ENCODE measurements at places on chromosomes 7 and 10.

DNA sequence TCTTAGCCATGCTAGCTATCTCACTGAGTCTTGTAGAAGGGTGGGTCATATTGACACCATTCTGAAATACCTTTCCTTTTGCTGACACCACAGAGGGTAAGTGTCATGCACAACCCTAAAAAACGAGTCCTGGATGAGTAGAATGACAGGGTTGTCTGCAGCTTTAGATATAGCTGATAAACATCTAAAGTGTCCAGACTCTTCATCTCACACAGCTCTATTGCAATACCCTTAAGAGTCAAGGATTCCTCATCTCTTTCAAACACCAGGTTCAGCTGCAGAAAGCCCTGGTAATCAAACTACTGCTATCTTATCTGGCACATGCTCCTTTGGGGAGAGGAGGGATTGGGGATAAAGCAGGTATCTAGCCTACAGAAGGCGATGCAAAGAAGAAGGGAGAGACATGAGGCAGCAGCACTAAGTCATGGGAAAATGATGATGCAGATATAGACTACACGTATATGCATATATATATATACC lies 127.0 kb downstream of the ANK3 start:
- DNase-seq: no peak

DNA sequence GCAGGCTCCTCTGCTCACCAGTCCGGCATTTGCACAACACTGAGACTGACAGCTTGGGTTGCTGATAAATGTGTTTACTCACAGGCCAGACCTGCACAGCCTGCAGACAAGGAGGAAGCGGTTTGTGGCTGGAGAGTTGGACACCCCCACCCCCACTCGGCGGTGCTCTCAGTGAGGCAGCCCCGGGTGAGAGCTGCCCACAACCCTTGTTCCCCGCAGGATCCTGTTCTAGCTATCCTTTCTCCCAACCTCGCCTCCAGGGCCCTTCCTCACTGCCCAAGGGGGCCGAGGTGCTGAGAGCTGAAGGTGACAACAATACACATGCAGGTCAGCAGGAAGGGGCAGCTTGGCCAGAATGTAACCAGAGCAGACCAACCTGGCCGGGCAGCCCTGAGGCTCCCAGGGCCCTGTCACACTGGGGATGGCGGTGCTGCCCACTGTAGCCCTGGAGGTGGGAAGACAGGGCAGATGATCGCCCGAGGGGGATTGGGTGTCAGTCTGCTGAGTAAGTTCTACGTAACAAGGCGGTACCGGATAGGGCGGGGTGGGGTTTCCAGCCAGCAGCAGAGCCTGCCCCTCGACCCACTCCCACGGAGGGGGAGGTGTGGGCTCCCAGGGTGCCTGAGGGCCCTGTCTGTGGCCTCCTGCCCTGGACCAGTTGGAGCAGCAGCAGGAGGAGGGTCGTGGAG lies 2.1 kb upstream of the ADAM8 start:
- no peak for DNase-seq

GRCh38 chr10:58870070-58870469 lies 306.4 kb upstream of the PHYHIPL start:
- no peak for DNase-seq

GRCh38 chr7:42993038-42993437 lies 60.9 kb downstream of the MRPL32 start:
- no peak for DNase-seq

- DNase-seq: peak; percentile 27
These were observed 4.1 kb downstream of the ERCC6 start for GRCh38 chr10:49534670-49535381.

DNA sequence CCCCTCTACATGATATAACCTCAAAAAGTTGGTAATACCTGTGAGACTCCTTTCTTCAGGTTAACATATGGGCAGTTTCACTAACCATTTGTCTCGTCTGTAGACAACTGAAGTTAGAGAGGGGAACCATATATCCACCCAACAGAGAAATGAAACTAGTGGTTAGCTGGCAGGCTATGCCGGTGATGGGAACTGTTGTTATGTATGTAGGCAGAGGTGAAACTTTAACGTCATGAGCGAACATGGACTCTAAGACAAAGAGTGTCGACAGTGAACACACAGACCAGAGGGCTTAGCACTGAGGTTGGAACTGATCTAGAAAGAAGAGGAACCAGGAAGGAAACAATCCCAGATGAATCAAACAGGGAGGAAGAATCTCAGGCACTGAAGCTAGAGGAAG lies 112.4 kb downstream of the ELMO1 start:
- no peak for DNase-seq

DNA sequence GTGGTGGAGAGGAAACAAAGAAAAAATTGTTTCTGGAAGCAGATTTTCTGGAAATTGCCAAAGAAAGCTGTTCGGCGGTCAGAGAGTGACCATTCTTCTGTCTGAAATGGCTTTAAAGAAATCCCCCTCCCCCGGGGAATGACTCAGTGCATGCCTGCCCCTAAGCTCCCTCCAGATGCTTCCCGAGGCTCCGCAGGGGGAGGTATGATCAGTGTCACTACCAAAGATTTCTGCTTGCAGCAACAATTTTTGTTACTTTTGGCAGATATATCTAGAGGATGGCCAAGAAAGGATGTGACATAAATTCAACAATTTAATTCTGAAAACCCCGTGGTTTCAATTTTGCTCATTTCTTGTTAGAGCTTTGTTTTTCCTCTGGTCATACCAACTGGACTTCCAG lies 163.9 kb downstream of the JCAD start:
- DNase-seq: peak; percentile 34

DNA sequence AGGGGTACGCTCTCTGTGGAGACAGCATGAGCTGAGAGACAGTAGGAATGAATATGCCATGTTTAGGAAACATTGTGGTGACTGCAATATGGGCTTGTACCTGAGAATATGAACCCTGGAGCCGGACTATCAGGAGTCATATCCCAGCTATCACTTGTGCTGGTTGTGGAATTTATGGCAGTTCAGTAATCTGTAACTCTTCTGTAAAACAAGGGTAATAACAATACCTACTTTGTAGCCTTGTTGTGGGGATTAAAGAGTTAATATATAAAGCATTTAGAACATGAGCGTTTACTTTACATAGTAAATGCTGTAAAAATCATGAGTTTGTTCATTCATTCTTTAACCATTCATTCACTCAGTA lies 44.4 kb downstream of the EXOC6 start:
- no peak for DNase-seq

DNA sequence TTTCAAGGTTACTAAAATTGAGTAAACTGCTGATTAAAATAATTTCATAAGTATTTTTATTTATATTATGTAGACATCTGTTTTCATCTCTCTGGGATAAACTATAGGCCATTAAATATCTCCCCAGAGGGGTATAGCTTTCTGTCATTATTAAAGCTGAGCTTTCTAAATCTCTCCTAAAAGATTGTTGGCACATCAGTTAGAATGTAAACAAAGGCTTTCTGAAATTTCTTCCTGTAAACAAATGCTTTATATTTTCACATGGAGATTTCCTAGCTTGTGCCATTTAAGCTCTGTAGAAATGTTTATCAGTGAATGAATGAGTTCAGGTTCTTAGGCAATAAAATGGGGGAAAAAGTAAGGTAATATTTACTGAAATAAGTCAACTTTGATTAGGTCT lies 35.7 kb downstream of the PPP1R9A start:
- DNase-seq: no peak

DNA sequence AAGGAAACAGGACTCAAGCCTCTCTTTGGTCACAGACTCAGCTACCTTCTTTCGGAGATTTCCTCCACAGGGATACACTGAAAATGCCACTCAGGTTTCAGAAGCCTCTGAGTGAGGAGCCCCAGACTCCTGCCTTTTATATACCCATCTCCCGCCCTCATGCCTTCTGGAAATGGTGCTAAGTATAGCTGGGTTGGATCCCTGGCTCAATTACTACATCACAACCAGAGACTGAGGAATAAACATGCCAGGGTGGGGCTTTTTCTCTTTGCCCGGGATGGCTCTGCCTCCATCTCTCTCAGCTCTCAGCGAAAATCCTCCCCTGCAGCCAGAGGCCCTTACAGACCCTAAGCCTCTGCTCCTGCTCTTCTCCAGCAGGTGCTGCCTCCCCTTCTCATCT lies 299.5 kb downstream of the KCNMA1 start:
- DNase-seq: no peak

GRCh38 chr10:34612446-34612845 lies 202.7 kb downstream of the PARD3 start:
- DNase-seq: no peak

DNA sequence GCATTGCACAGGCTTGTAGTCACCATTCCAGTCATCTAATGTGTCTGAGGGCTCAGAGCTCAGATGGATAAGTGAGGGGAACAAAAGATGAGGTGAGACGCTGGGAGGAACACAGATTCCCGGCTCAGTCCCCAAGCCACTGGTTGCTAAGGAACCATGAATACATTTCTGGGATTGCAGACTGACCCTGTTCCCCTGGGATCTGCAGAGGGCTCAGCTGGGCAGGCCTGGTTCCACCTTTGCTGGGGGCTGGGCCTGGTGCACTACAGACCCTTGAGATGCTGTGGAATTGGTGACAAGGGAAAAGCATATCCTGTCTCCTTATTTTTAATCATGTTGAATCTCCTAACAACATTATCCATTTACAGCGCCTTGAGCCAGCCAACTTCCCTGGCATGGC lies 19.2 kb downstream of the ELFN1 start:
- no peak for DNase-seq

DNA sequence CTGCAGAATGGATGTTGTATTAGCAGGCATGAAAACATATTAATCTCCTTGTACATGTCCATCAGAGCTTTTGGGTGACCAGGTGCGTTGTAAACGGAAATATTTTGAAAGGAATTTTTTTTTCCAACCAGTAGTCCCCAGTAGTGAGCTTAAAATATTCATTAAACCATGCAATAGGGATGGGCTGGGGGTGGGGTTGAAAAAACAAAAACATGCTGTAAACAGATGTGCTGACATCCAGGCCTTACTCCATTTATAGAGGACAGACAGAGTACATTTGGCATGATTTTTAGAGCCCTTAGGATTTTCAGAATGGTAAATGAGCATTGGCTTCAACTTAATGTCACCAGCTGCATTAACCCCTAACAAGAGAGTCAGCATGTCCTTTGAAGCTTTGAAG lies 50.2 kb downstream of the PTPN12 start:
- DNase-seq: no peak

DNA sequence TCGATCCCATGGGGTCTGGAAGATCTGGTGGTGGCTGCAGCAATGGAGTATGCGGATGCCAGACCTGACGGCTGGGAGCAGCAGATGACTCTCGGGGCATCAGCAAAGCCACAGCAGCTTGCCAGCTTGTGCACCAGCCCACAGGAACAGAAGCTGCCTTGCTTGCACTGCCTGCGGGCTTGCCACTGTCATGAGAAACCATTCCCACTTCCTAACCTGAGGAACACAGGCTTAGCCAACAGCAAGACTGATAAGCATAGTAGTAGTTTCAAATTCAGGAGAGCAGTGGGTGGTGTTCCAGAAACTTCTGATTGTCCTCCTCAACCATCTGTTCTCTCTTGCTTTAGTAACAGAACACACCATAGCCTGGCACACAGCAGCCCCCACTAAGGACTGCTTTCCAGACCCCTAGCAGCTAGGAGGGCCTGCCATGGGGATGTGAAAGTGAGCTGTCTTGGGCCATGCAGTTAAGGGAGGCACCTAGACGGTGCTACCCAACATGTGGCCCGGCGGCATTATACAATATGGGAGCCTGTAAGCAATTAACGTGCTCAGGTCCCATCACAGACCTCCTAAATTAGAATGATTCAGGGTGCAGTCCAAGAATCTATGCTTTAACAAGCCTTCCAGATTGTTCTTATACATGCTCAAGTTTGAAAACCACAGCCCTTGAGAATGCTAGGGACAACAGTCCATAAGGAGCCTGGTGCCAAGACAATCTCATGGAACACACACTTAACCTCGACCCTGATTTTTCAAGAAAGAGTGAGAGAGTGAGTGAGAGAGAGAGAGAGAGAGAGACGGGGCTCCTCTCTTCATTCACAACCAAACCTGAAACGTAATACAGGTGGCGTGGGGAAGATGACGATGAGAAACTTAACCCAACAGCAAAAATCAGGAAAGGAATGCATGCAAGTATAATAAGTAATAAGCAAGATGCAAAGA lies 7.1 kb downstream of the ANXA11 start:
- no peak for DNase-seq

GRCh38 chr7:132004529-132004928 lies 448.1 kb upstream of the PODXL start:
- DNase-seq: no peak

DNA sequence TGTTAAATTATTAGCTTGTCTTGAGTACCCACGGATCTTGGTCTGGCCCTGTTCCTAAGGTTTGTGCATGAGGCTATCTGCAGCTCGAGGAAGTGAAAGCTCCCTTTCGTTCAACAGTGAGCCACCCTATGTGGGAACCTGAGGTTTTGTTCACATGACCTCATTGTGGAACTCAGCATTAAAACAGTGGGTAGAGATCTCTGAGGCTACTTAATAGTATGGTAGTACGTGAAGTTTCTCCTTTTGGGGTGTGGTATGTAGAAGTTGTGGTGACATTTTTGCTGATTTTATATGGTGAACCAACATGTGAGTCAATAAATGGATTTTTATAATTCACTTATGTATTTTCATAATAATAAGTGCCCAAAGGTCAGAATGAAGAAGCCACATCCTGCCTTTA lies 252.7 kb upstream of the FERD3L start:
- peak; percentile 78 for DNase-seq

DNA sequence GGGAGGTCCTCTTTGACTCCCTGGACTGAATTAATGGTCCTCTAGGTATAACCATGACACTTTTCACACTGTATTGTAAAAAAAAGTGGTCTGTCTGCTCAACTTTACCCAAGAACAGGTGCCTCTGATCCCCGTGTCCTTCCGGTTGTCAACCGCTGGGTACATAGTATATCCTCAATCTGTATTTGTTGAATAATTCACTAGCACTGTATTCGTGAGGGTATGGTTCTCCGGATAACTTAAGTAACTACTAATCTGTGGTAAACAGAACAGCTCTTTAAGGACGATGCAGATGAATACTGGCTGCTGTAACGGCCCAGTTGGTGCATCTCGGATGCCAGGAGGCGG lies 472 bp upstream of the ADAM22 start:
- DNase-seq: no peak

- no peak for DNase-seq
These were observed 17.1 kb downstream of the GRID1 start for GRCh38 chr10:86349474-86349873.

DNA sequence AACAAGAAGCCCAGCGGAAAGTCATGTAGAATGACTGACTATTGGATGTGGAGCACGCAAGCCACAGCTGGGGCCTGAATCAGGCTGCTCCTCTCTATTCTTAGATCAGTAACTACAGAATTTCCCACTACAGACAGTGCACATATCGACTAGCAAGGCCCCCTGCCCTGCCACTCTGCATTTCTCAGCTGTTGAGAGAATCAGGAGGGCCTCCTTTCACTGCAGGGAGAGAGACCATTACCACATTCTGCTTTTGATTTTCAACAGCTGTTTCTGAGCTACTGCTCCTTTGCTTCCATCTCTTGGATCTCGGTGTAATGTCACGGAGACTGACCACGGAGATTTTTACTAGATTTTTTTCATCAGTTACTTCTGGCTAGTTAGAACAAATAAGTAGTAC lies 73.8 kb downstream of the PON1 start:
- no peak for DNase-seq

DNA sequence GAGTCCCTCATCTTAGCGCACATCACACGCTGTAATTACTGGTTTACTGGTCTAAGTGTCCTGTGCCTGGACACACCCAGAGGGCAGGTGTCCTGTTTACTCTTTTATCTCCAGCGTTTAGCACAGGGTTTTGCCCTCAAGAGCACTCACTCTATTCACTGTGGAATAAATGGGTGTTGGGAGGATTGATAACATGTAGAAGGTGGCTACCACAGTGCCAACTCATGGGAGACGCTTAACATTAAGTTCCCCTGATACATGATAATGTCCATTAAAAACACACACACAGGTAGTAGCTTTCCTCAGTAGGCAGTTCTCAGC lies 96.1 kb upstream of the EFCAB10 start:
- no peak for DNase-seq

All from HS-27A (cell line).